Left hindlimb (tissue), 1 donor: ENCODE measurements at places on chromosomes 4 and X.

DNA sequence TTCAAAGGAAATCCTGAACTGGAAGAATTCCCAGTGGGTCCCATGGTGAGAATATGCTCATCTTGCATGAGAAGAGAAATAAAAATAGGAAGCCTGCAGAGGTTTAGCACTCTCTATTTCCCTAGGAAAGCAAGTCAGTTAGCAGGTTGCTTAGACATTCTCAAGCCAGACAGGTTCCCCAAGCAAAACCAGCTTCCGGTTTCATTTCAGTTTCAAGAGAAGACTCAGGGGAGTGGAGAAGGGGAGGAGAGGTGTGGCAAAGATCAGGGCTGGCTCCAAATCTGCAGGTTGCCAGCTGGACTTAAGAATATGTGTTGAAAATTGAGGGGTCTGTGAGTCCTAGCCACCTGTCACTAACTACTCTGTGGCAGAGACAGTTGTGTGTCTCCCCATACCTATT is 107.5 kb downstream of the CLNK start:
- DNase-seq = no peak

- DNase-seq = no peak
Measured at GRCh38 chrX:103823591-103823990, 8.5 kb downstream of the RAB9B start.

DNA sequence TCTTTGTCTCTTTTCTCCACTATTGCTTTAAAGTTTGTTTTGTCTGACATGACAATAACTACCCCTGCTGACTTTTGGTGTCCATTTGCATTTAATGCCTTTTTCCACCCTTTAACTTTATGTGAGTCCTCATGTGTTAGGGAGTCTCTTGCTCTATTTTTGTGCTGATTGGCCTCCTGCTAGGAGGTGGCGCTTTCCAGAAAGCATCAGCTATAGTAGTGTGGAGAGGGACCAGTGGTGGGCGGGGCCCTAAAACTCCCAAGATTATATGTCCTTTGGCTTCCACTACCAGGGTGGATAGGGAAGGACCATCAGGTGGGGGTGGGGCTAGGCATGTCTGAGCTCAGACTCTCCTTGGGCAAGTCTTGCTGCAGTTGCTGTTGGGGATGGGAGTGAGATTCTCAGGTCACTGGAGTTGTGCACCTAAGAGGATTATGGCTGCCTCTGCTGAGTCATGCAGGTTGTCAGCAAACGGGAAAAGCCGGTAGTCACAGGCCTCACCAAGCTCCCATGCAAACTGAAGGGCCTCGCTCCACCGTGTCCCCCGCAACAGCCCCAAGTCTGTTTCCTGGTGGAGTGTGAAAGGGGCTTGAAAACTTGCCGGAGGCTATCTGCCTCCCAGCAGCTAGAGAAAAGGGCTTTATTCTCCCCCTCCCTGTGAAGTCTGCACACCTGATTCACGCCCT is 156.3 kb downstream of the CPEB2 start:
- DNase-seq = no peak

- no peak for DNase-seq
Measured at GRCh38 chr4:56653461-56654237, 27.4 kb downstream of the HOPX start.

DNA sequence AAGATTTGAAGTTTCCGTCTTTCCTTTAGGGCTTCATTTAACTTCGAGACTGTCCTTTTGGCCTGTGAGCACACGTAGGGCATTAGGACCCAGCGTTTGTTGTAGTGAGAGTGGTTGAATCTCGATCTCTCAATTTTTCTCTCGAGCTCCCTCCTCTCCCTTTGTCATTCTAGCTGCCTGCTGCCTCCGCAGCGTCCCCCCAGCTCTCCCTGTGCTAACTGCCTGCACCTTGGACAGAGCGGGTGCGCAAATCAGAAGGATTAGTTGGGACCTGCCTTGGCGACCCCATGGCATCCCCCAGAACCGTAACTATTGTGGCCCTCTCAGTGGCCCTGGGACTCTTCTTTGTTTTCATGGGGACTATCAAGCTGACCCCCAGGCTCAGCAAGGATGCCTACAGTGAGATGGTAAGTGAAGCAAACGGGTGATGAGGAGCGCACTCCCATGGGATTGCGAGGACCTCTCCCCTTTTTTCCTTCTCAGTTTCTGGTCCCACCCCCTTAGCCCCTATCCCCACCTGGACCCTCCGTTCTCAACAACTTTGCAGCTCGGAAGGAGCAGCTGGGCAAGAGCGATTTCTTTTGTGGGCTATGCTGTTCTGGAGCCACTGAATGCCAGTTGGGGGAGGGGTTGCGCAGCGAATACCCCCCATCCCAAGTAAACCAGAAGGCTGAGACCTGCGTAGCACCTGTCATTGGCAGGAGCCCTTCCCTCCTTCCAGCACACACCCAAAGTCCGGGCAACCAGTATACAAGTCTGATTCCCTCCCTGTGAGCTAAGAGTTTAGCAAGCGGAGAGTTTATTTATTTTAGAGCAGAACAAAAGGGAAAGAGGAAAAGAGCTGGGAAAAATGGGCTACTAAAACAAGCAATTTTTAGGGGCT is at the start of gene TMEM35A:
TSS of gene TMEM35A (plus strand) at position 164 of the 883 bp plus-strand sequence. CDS start at position 288, 124 bp downstream.
- DNase-seq = peak; percentile 22

DNA sequence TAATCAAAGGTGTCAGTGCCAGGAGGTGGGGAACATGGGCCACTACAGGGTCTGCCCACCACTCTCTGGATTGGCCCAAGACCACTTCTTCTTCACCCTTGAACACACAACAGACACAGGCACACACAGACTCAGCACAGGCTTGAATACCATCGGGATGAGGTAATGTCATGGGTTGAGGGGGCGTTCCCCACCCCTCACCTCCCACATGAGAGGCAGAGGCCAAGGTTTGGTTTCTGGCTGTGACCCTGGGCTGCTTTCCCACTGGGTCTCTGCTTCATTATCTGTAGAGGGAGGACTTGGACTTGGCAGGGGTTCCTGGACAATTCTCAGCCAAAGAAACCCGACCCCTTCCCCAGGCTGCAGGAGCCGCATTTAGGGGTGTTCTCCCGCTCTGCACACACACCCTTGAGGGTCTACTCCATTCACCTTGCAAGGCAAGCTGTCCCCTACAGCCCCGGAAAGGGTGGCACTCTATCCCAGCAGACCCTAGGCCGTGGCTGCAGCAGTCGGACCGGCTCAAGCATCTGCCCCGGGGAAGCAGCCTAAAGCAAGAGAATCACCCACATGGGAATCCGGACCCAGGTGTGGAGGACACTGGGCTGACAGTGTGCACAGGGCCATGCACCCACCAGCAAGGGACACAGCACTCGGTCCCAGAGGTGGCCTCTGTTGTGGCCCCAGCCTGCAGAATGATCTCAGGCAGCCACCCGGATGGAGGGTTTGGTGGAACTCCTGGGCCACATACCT is 62.4 kb downstream of the TRMT44 start:
- DNase-seq = no peak

- peak; percentile 45 for DNase-seq
Measured at GRCh38 chr4:69984030-69984443, 11.7 kb upstream of the STATH start.

- no peak for DNase-seq
Measured at GRCh38 chr4:103410386-103410785, 212.2 kb upstream of the CENPE start.

DNA sequence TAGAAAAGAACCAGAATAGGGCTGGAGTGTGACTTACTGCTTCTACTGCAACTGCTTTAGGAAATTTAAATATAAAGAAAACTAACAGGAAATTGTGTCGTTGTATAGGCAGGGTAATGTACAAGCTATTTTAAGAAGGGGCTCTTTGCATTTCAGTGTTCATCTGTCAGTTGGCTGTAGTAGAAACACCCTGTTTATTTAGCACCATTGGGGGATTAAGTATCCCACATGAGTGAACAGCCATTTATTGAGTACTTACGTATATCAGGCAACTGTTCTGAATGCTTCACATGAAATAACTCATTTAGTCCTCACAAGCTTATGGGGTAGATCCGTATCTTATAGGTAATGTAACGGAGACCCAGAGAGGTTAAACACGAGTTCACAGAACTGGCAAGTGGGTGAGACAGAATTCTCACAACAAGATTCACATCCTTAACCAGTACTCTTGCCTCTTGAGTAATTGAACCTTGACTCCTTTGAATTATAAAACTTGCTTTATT is 23.9 kb downstream of the STIM2 start:
- no peak for DNase-seq

GRCh38 chrX:107485013-107485412 is 35.6 kb downstream of the FRMPD3 start:
- DNase-seq = no peak

GRCh38 chr4:16687011-16687410 is 211.4 kb downstream of the LDB2 start:
- no peak for DNase-seq
